ENCODE measurements at places on chromosomes 7 and 10. TPM values are rescaled to one million over a fixed set of nuclear protein-coding genes. Genes with fewer than 3 reads are reported as not detected.

- DNase-seq: peak; percentile 5
Measured at GRCh38 chr7:55366461-55367070, 1.4 kb downstream of the LANCL2 start.

MALRD1 gene
- not detected for total RNA-seq

SCD gene
- total RNA-seq: 121 TPM

SPDYE2B gene
- not detected for total RNA-seq

- DNase-seq: peak; percentile 19
Measured at GRCh38 chr7:85733169-85733915, 546.5 kb upstream of the SEMA3D start.

NAT16 gene
- total RNA-seq: not detected

SLC26A5 gene
- total RNA-seq: 0.86 TPM

DNA sequence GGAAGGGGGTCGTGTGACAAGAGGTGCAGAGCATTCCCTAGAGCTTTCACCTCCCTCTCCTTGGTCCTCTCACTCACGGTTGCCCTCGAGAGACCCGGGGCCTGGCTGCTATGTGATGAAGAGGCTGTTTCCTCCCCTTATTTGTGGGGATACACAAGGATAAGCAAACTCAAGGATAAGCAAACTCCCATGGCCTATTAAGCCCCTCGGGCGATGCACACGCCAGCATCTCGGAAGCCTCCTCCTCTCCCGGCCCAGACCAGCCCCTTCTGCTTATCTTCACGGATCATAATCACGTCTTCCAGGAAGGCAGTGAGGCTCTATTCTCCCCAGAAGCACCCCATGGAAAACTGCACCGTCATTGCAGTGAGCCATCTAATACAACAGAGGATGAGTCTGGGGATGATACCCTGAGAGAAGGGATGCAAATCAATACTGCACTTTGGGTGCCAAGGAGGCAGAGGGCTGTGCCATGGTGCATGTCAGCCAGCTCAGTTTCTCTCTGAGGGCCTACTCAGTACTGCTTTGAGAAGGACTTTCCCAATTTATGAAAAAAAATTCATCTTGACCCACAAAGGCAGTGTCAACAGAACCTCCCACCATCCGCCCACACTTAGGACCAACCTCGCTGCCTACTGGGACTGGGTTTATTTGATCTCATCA is 22.2 kb downstream of the TMEM273 start:
- no peak for DNase-seq

- DNase-seq: no peak
Measured at GRCh38 chr7:42993038-42993437, 60.9 kb downstream of the MRPL32 start.

SKIDA1 gene
- 0.17 TPM for total RNA-seq

CAMK2B gene
- total RNA-seq: 1.2 TPM

Data from PC-3 (cell line).